T-helper 17 cell (primary cell): ENCODE measurements at places on chromosomes 5 and 9. TPM values are rescaled to one million over a fixed set of nuclear protein-coding genes. Genes with fewer than 3 reads are reported as not detected.

FBLL1 gene
- not detected for total RNA-seq

SOHLH1 gene
- not detected for total RNA-seq

BAAT gene
- not detected for total RNA-seq

FBXL7 gene
- total RNA-seq: not detected

ROPN1L gene
- total RNA-seq: 5.3 TPM
